Stimulated activated CD8-positive, alpha-beta memory T cell treated with anti-CD3 and anti-CD28 coated beads, Interleukin-4, amount 100 ng/mL, for 4 hours (primary cell): ENCODE measurements at places on chromosomes 3 and 15.

GRCh38 chr3:54345847-54346375 lies 223.6 kb downstream of the CACNA2D3 start:
- DNase-seq: no peak

DNA sequence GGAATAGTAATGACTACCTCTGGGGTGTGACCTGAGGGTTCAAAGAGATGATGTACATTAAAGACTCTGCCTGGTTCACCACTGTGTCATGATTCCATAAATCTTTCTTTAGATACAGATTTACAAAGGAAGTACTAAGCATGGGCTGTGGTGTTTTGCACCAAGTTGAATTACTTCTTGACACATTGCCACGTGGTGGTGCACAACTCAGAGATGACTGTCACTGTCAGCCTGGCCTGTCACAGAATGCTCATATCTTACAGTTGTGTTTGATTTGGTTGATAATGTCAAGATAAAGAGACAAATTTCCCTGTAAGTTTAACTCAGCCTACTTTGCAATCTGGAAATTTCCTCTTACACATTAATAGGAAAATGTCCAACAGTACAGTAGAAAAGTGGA lies 3.2 kb downstream of the CTDSPL start:
- DNase-seq: no peak

DNA sequence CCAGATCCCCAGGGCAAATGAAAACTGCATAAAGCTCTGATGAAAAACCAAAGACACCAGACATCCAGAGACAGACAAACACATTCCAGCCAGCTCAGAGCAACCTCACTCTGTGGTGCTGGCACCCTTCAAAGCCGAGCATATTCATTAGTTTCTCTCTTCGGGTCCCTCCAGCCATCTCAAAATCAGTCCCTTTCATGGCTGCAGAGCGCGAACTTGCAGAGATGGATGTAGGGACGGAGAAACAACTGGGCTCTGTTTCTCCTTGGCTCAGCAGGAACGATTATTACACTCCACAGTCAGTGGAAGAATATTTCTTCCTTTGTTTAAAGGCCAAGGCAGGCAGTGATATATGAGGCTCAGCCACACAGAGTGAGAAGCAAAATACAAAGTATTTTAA lies 50.4 kb upstream of the SYN2 start:
- no peak for DNase-seq

DNA sequence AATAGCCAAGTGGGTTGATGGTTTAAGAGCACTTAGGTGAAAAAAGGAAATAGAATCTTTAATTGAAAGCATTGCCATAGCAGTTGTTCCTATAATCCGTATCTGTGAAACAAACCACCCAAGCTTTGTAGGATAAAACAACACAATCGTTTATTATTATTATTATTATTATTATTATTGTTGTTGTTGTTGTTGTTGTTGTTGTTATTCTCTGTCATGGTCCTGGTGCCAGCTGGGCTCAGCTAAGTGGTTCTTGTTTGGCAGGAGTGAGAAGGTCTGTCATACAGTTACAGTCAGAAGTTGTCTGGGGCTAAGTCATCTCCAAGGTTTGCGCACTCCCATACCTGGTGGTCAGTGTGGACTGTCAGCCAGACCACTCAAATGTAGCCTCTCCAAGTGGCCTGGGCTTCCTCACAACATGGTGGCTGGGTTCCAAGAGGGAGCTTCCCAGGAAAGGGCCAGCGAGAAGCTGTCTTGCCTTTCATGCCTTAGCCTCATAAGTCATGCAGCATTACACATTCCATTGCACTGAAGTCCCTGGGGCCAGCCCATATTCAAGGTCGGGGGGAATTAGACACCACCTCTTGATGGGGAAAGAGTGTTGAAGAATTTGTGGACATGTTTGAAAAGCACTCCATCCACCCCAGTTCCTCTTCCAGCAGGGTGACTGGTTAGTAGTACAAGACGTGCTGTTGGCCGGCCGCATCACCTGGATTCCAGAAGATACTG lies 54.3 kb upstream of the FGD5 start:
- DNase-seq: no peak

GRCh38 chr3:34132069-34132692 lies 333.8 kb downstream of the PDCD6IP start:
- no peak for DNase-seq

- DNase-seq: no peak
These were observed 1272.5 kb downstream of the ROBO1 start for GRCh38 chr3:78495301-78495700.

GRCh38 chr3:130956721-130957120 lies 62.8 kb downstream of the ATP2C1 start:
- DNase-seq: no peak

DNA sequence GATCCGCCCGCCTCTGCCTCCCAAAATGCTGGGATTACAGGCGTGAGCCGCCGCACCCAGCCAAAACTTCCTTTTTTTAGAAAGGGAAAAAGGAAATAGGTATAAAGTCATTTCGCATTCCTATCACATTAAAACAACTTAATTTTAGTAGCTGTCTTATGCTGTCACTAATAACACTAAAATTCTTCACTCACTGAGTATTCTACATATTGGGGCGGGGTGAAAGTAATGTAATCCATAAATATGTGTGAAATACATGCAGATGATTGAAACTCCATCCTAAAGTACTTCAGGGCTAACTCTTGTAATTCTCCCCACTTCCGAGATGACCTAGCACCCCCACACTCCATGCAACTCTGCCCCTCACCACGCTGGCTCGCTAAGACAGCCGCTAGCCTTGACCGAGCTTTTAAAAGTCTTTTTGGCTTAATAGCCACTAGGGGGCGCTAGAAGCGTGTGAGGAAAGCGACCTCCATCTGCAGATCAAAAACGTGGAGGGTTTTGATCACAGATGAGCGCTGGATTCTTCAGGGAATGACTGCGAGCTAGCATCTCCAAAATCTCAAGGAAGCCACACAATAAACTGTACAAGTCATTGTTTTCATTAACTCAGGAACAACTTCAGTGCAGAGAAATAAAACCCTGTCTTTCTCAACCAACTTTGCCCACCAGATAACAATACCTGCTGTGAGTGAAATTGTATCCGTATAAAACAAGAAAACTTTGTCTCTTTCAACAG lies 129.3 kb upstream of the IGF1R start:
- no peak for DNase-seq

DNA sequence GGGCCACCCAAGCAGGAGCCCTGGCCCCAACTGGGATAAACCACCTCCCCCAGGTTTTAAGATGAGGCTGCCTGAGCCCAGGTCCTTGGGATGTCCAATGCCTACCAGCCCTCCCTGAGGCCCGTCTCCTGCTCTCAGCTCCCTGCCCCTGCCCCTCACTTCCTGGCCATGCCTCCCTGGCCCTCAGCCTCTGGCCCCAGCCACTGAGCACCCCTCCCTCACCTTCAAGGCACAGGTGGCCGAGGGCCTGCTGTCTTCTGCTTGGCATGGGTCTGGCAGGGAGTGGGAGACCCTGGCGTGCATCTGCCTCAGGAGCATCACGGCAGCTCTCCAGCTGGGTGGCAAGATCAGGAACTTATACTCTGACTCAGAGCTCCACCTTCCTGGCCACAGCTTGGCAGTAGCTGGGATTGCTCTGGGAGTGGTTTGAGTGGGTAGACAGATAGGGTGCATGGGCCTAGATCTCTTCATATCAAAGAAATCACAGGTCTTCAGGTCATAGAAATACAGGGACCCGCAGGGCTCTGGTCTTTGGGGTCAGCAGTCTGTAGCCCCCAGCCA lies at the start of gene PLA2G4E:
Gene PLA2G4E (minus strand): TSS at position 330 of the 561 bp plus-strand sequence. CDS start 12 bp downstream, at position 318.
- DNase-seq: no peak

GRCh38 chr3:58801541-58801940 lies 135.0 kb upstream of the FAM3D start:
- no peak for DNase-seq

DNA sequence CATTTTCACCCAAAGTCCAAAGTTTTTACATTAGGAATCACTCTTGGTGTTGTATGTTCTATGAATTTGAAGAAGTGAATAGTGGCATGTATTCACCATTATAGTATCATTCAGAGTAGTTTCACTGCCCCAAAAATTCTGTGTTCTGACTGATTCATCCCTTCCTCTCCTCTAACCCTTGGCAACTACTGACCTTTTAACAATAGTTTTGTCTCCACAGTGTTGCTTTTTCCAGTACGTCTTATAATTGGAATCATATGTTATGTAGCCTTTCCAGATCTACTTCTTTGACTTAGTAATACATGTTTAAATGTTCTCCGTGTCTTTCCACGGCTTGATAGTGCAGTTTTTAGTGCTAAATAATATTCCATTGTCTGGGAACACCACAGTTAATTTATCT lies 379.0 kb upstream of the SGO1 start:
- no peak for DNase-seq

DNA sequence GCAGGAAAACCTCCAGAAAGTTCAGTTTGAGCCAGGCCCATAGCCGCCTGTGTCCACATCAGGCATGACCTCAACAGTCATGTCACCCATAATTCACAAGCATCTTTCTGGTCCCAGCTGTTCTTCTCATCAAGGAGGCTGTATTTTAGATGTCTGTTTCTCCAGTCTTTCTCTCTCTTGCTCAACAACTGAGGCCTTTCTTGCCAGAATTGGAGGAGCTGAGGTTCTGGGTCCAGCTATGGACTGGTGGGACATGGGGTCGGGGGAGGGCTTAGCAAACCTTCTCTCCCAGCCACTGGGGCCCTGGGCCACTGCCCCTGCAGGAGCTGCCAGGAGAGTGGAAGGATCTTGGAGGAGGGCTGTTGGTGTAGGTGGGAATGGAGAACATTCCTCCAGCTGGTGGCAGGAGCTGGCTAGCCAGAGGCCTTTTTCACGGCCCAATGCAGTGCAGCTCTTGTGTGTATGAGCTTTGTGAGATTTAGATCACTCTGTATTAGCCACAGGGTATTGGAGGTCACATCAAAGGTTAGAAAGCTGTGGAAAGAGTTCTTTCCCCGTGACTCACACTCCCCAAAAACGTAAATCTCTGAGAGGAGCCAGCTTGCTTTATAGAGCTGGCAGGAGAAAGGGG lies 23.5 kb downstream of the MAGEF1 start:
- DNase-seq: no peak

DNA sequence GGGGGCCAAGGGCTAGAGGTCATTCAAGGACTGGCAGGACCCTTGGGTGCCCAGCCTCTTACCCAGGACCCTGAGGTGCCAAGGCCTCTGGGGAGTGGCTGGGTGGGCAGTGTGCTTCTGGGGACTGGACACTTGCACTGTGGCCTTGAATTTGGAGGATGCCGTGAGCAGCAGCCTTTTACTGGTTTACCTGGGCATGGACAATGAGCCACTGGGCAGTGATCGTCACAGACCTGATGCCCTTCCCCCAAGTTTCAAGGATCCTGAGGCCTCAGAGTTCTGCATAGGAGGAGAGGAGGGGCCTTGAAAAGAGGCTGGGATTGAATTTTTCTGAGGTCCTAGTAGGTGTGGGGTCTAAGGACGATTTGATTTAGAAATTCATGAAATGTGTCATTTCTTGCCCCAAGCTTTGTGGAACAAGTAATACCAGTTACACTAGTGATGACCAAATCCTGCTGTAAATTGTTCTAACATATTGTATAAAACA lies 146.1 kb upstream of the TPM1 start:
- no peak for DNase-seq

DNA sequence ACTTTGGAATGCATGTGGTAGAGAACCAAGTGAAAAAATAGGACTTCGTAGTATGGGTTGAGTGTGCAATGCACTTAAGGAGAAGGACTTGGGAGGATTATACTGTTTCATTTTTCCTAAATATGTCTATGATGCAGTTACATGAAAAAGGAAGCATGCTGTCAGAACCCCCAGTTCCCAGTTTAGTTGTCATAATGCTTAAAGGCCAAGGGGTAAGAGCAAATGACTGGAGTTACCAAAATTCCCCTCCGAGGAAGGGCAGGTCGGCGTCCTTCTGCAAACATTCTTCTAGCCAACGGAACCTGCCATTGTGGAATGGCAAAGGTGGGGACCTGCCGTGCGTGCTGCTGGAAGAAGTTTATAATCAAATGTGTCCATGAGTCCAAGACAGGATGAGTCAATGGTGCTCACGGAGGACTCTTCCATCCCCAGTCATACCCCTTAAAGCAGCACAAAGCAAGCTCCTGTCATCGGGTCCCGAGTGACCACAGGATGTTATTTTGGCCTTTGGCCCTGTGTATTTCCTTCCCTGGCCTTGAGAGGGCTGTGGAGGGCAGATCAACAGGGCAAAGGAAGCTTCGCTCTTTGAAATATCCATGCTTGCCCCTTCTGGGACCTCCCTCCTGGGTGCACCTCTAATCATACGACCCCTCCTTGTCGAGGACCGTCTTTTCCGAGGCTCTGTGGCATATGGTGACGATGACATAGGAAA lies 93.2 kb downstream of the SLCO3A1 start:
- DNase-seq: no peak

DNA sequence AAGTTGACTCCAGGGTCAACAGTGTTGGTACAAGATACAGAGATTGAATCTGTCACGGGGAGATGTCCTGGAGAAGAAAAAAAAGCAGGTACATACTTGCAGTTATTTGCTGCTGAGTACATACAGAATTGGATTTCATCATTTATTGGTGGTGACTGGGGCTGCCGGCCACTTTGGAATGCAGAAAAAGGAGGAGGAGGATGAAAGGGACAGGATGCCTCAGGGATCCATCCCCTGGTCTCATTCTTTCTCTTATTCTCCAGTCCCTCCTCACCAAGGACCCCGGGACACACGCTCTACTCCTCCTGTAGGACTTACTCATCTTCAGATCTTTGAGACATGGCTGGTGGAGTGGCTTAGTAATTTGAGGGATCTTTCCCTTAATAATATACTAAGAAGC lies 30.0 kb upstream of the MEIS2 start:
- DNase-seq: no peak

GRCh38 chr15:47367726-47368390 lies 349.4 kb upstream of the SEMA6D start:
- no peak for DNase-seq

DNA sequence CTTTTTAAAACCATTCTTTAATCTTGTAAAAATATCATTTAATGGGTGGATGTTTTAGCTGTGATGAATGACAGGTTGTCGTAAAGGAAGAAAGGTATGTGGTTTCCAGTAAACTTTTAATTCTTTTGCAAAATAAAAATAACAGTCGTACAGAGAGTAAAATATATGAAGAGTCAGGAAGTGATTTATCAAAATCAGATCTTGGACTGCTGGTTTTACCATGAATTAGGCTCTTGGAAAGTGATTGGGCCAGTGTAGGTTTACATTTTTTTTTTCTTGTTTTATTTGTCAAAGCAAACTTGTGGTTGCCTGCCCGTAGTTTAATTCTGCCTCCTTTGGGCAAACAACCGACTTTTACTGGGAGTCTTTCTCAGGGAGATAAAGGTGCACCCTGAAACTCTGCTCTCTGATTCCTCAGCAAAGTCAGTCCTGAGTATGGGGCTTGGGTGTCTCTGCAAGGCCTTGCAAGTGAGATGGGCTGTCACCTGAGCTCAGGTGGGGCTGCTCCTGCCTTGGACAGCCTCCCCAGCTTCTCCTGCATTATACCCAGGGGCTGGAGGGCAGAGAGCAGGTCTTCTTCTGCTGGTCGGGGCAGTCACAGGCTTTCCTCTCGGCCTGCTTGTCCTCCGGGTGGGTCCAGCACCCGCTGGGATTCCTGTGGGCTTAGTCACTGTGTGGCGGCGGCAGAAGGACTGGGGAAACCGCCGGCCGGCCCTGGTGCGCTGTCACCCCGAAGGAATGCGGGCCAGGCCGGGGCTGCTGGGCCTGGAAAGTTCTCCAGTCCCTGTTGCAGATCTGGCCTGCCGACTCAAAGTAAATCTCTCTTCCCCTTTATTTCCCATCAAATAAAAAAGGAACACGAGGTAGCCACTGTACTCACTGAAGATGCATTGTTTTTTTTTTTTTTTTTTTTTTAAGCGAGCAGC lies 79.0 kb downstream of the IGF1R start:
- DNase-seq: no peak
